ENCODE measurements at places on chromosomes 6 and 20.

DNA sequence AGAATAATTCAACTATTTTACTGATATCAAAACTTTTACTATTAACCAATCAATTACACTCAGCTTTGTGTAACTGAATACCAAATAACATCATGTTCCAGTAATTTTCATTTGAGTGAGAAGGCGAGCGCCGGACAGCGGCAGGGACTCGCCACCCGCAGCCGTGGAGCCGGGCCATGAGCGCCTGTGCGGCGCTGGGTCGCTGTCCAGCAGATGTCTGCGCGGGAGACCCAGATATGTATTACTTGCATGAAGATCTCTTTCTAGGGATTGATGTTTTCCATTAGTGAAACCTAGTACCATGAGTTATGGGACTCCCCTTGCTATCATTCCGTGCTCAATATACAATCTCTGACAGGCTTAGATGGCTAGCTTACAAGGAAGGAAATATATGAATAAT, 245.1 kb upstream of the PRSS16 start:
- no peak for DNase-seq

DNA sequence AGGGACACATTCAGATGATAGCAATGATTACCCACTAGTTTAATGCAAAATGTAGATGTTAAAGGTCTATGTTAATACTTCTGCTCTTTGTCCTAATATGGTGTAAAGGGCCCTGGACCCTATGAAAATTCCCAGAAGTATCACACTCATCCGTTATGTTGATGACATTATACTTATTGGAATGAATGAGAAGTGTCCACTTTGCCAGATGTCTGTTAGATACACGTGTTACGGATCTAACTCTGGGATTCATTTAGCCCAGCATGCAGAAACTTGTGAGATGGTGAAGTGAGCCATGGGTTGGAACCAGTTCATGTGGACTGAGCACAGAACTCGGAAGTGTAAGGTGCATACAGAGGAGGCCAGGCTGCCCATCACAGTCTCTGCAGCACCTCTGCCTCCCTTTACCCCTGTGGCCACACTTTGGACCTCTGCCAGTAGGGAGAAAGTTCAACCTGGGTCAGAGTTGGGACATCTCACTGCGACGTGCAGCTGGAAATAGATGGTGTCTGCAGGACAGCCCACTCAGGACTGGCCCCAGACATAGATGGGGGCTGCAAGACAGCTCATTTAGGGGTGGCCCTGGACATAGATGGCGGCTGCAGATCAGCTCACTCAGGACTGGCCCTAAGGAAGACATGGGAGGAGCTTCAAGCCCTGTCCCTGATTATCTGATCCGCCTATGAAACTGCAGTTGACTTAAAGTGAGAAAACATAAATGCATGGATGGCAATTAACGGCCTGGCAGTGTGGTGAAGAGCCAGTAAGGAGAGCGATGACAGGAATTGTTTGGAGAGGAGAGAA, 71.2 kb upstream of the THBS2 start:
- DNase-seq = no peak

- no peak for DNase-seq
Observed at GRCh38 chr6:6942831-6943230, 164.9 kb upstream of the RREB1 start.

GRCh38 chr6:117432273-117432672, 6.5 kb upstream of the ROS1 start:
- DNase-seq = no peak

DNA sequence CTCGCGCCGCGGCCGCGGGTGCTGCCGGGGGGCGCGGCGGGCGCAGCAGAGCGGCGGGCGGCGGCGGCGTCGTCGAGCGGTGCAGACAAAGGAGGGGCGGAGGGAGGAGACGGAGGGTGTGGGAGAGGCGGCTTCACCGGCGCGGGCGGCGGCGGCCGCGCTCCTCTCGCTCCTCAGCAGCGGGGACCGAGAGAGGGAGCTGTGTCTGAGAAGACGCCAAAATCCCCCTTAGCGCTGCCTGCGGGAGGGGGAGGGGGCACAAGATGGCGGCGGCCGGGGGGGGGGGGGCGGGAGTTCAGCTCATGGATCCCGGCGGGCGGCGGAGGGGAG, 296 bp downstream of the ADNP start:
- DNase-seq = no peak
